Epithelial cell of proximal tubule (primary cell): ENCODE measurements at places on chromosomes 5 and 9. TPM values are rescaled to one million over a fixed set of nuclear protein-coding genes. Genes with fewer than 3 reads are reported as not detected.

FGF18 gene
- not detected in 2 replicates for total RNA-seq

BSPRY gene
- 8.8 and 15.2 TPM in 2 replicates for total RNA-seq

STK32A gene
- total RNA-seq = 0.63 TPM in 1 of 2 replicates, not detected in the other

SPARC gene
- total RNA-seq = 165 and 199 TPM in 2 replicates

GRIN1 gene
- total RNA-seq = not detected in 2 replicates

SHISAL2B gene
- not detected in 2 replicates for total RNA-seq

MRPL36 gene
- total RNA-seq = 57.9 and 75.9 TPM in 2 replicates

MSX2 gene
- total RNA-seq = 1.1 and 3.7 TPM in 2 replicates

UNC13B gene
- 19.1 and 19.6 TPM in 2 replicates for total RNA-seq

PNPLA7 gene
- total RNA-seq = under 0.01 and 0.06 TPM in 2 replicates

NUTM2G gene
- total RNA-seq = not detected in 2 replicates

C1QTNF3 gene
- 0.36 and 2.8 TPM in 2 replicates for total RNA-seq

MUSK gene
- not detected in 2 replicates for total RNA-seq

ERCC8 gene
- 10.3 and 16.6 TPM in 2 replicates for total RNA-seq

OR13C2 gene
- total RNA-seq = not detected in 2 replicates

RMI1 gene
- total RNA-seq = 3.4 and 5.6 TPM in 2 replicates

PCDHA13 gene
- total RNA-seq = not detected in 2 replicates

CBY3 gene
- not detected in 2 replicates for total RNA-seq

SYK gene
- total RNA-seq = 15.7 and 16.9 TPM in 2 replicates

DIRAS2 gene
- 3.4 and 4.8 TPM in 2 replicates for total RNA-seq

SLC6A7 gene
- total RNA-seq = not detected in 2 replicates

PCDHGB6 gene
- total RNA-seq = 1.4 and 3.4 TPM in 2 replicates

HTR4 gene
- not detected in 2 replicates for total RNA-seq

LIX1 gene
- under 0.01 and 0.12 TPM in 2 replicates for total RNA-seq

NUDT2 gene
- 16.3 and 31.1 TPM in 2 replicates for total RNA-seq

FST gene
- total RNA-seq = 0.14 and 0.40 TPM in 2 replicates

GNA14 gene
- total RNA-seq = 0.12 and 0.14 TPM in 2 replicates

CDC20B gene
- total RNA-seq = not detected in 2 replicates

EIF4E1B gene
- not detected in 2 replicates for total RNA-seq

ZDHHC11B gene
- total RNA-seq = 0.29 TPM in 1 of 2 replicates, not detected in the other

PTGDS gene
- total RNA-seq = not detected in 2 replicates

CDC25C gene
- total RNA-seq = 14.2 and 17.6 TPM in 2 replicates

PCDHB2 gene
- total RNA-seq = under 0.01 and 0.17 TPM in 2 replicates

EPB41L4B gene
- 5.9 and 7.6 TPM in 2 replicates for total RNA-seq

KCNIP1 gene
- total RNA-seq = 2.0 and 3.3 TPM in 2 replicates

PCDHGB2 gene
- 0.43 and 0.98 TPM in 2 replicates for total RNA-seq

NRG2 gene
- total RNA-seq = 0.43 and 1.5 TPM in 2 replicates

CFAP157 gene
- total RNA-seq = not detected in 2 replicates

RAI14 gene
- total RNA-seq = 111 and 139 TPM in 2 replicates

CCDC152 gene
- 2.7 TPM in 2 replicates for total RNA-seq

PLEKHG4B gene
- 3.5 and 4.3 TPM in 2 replicates for total RNA-seq

HBEGF gene
- total RNA-seq = 25.0 and 25.6 TPM in 2 replicates
